ENCODE measurements at places on chromosomes 3 and 15.
A peak's percentile ranks its signal among the peaks of the same experiment; 100 is the strongest.

- no peak for DNase-seq
These were observed 22.3 kb upstream of the EPB42 start for GRCh38 chr15:43243020-43243645.

GRCh38 chr15:51310064-51310463, 28.3 kb downstream of the CYP19A1 start:
- DNase-seq: peak; percentile 16

DNA sequence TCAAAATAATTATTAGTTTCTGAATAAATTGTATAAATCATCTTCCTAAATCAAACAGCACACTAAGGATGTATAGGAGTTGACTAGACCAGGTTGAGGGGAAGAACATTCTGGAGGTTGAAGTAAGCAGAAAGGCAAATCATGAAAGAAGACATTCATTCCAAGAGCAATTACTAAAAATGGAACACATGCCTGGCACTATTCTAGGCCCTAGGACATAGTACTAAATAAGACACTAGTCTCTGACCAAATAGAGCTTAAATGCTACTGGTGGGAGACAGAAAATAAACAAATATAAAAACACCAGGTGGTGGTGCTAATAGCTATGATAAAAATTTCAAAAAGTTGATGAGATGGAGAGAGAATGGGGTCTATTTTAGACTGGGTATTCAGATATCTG, 190.1 kb downstream of the TBC1D5 start:
- DNase-seq: no peak

- no peak for DNase-seq
These were observed 24.9 kb downstream of the NXPE3 start for GRCh38 chr3:101803939-101804338.

- no peak for DNase-seq
These were observed 643.2 kb downstream of the SQOR start for GRCh38 chr15:46278062-46278461.

GRCh38 chr3:178454726-178455125, 81.5 kb upstream of the KCNMB2 start:
- peak; percentile 85 for DNase-seq

- peak; percentile 34 for DNase-seq
These were observed 661.2 kb upstream of the NR2F2 start for GRCh38 chr15:95669146-95669922.

- no peak for DNase-seq
These were observed 3.3 kb upstream of the ACOX2 start for GRCh38 chr3:58540176-58540858.

DNA sequence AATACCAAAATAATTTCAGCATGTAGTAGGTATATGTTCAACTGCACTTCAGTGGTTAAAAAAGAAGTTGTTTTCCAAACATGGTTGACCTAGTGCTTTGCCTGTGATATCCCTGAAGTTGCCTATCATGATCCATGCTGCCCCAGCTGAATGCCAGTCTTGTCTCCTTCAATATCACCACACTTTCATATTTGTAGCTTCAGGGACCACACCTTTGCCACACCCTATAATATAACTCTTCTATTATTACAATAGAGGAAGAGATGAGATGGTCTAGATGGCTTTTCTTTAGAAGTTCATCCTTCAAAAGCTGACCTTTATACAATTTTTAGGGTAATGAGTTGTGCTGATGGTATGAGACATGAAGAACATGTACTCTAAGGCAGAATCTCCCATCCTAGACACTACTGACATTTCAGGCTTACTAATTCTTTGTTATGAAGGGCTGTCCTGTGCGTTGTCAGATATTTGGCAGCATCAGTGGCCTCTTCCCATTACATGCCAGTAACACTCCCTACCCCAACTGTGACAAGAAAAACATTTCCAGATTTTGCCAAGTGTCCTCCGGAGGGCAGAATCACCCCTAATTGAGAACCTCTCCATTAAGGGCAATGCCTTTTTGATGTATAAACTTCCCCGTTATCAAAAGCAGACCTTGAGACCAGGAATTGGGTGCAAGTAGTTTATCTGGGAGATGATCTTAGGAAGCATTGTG, 76.2 kb upstream of the PLCL2 start:
- no peak for DNase-seq

- DNase-seq: peak; percentile 34
These were observed 351.6 kb downstream of the TIGIT start for GRCh38 chr3:114645392-114645791.

DNA sequence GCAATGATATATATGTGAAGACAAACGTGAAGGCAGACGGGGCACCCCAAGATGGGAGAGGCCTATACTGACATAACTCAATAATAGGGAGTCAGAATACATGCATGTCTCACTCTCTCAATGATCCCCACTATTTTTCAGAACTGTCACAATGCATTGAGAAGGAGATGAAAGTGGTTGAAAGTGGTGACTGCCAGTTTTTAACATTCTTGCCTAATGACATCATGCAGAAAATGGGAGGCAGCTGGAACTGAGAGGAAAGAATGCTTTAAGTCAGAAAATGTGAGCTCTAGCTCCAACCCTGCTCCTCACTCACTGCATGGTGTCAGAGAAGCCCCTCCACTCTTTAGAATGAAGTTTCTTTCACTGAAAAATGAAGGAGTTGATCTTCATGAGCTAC, 55.3 kb upstream of the P2RY1 start:
- peak; percentile 34 for DNase-seq

- DNase-seq: peak; percentile 50
These were observed 59.5 kb upstream of the STRIT1 start for GRCh38 chr3:155352900-155353490.

- peak; percentile 26 for DNase-seq
These were observed 37.1 kb downstream of the RAB11A start for GRCh38 chr15:65906396-65906795.

- no peak for DNase-seq
These were observed 112.7 kb downstream of the NFKBIZ start for GRCh38 chr3:101962055-101962454.

GRCh38 chr15:81239190-81239589, 42.5 kb downstream of the IL16 start:
- no peak for DNase-seq

DNA sequence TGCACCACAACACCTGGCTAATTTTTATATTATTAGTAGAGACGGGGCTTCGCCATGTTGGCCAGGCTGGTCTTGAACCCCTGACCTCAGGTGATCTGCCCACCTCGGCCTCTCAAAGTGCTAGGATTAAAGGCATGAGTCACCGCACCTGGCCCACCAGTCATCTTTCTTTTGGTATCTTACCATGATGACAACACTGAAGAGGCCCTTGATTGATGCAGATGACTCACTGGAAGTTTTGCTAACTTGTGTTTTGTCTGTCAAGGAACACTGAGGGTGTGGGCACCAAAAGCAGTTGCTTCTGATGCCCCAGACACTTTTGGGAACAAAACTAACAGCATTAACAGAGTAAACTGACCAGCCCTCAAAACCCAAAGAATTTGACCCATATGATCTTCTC, 88.3 kb downstream of the MYO5A start:
- peak; percentile 76 for DNase-seq

- DNase-seq: no peak
These were observed 31.5 kb downstream of the MGLL start for GRCh38 chr3:127790882-127791183.

- DNase-seq: peak; percentile 59
These were observed 51.7 kb upstream of the COL8A1 start for GRCh38 chr3:99586701-99587100.

- no peak for DNase-seq
These were observed 15.4 kb downstream of the ZNF148 start for GRCh38 chr3:125359700-125360099.

GRCh38 chr3:147424581-147425387, 15.6 kb downstream of the ZIC1 start:
- no peak for DNase-seq

GRCh38 chr3:100110162-100110561, 4.1 kb downstream of the FILIP1L start:
- DNase-seq: peak; percentile 72

DNA sequence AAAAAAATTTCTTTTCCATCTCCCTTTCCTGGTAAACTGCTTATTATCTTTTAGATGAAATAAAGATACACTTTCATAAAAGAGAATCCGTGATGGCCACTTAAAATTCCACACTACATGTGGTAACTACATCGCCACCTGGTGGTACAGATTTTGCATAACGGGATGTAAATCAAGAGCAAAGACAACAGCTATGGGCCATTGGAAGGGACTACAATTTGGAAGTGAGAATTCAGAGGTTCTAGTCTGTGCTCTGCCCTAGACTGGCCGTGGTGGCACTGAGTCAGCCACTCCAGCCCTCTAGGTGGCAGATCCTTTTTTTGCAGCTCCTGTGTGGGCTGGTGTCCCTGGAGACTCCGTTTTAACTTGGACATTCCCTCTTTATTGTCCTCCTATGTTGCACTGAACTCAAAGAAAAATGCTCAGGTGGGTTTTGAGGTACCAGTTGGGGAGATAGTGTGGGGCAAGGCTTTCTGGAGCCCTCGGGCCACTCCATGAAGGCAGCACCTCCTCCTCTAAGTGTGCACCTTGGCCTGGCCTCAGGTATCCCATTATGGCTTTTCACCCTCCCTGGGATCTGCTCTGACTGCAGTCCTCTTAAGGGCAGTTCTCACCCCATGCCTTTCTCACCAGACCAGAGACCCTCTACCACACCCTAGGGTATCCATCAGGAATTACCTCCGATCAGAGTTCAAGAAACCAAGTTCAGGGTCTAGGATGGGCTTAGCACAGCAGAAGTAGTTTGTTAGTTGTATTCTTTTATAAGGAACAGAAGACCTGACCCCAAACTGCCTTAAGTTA, 54.9 kb downstream of the SPSB4 start:
- DNase-seq: peak; percentile 90

- DNase-seq: no peak
These were observed 17.3 kb downstream of the SPATA12 start for GRCh38 chr3:57077630-57078343.

DNA sequence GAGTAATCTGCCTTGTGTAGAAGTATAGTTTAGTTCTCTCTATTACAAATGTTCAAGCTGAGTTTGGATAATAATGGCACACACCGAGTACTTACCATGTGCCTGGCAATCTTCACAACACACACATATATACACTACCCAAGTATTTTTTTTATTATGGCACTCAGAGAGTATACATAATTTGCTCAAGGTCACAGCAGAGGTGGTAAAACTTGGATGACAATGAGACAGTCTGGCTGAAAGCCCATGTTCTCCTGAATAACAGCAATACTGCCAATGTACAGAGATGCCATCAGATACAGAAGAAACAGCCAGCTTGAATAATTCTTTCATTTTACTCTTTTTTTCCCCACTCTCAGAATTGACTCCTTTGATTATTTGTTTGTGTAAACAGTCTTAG, 460.0 kb downstream of the CNTN6 start:
- DNase-seq: no peak

GRCh38 chr15:73956743-73957135, 30.5 kb downstream of the LOXL1 start:
- DNase-seq: peak; percentile 98

DNA sequence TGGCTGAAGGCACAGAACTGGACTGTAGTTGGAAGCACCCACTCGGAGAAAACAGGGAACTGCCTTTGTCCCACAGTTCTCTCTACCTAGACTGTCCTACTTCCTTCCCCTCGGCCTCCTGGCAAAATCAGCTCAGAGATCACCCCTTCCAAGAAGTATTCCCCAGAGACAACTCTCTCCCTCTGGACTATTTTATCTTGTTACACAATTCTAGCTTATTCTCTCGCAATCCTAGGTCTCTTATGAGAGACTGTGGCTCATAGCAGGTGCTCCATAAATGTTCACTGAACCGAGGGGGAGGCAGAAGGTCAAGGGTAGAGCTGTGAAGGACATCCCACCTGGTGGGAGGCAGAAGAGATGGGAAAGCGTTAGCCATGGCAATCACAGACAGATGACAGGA, 10.6 kb downstream of the HEG1 start:
- no peak for DNase-seq

DNA sequence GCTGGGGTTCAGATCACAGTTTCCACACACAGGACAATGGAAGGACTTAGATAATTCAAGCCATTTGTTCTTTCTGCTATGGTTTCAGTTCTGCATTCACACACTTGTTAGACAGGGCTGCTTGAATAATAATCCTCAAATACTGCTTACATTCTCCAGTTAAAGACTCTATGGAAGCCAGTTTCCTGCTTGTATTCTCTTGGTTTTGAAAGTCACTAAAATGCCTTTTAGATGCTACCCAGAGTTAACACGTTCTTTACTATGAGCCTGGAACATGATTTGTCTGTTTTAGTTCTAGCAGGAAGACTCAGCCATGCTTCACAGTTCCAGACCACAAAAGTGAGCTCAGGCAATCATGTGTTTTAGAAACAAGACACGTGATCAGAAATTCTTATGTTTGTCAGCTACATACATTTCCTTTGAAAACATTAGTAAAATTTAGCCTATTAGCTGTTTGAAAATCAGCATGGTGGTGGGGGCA, 152.4 kb downstream of the LEKR1 start:
- DNase-seq: peak; percentile 6

- no peak for DNase-seq
These were observed 39.4 kb downstream of the FBXL22 start for GRCh38 chr15:63636518-63637061.

DNA sequence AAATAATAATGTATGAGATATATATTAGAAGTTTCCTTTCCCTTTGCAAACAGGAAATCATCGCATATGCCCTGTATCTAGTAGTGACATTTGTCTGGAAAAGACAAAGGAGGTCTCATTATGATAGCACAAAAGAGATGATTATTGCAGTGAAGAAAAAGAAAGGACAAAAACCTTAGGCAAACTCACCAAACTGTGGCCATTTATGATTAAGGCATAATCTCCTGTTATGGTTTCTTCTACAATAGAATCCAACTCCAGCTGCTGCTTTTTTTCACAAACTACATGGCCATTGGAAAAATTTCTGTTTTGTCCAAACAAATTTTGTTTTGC, 218.2 kb downstream of the ATP8B4 start:
- no peak for DNase-seq

DNA sequence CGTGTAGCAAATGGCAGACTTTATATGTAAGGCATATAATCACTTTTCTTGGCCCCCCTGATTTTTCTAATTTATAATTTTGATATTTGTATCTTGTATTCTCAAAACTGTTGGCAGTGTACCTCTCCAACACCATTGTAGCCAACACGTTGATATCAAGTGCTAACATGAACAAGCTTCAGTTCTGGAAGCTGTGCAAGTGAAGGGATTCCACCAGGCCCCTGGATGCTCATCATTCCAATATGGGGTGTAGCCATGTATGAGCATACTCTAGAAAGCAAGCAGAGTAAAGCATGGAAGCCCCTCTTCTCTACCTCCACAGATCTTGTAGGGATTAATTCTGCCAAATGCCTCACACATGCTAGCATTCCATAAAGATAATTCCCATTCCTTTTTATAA, 211.3 kb downstream of the MYRIP start:
- peak; percentile 18 for DNase-seq

DNA sequence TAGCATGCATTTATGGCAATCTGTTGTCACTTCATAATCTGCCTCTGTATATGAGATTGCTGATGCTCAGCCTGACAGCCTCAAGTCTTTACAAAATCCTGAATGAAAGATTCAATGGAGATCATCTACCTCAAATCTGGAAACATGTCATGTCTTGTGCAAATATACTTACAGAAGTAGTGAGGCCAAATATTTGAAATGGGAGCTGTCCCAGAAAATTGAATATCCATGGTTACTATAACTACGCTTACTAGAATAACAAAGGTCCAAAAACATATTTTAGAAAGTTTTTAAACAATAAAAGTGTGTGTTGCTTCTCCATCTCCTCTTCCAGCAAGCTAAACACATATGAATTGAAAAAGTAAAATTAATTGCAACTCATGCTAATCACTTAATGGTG, 133.2 kb upstream of the DPH6 start:
- DNase-seq: no peak
